ENCODE measurements at places on chromosomes 5 and 9.

GRCh38 chr5:157549954-157550549 lies 25.5 kb downstream of the ADAM19 start:
- DNase-seq = no peak

DNA sequence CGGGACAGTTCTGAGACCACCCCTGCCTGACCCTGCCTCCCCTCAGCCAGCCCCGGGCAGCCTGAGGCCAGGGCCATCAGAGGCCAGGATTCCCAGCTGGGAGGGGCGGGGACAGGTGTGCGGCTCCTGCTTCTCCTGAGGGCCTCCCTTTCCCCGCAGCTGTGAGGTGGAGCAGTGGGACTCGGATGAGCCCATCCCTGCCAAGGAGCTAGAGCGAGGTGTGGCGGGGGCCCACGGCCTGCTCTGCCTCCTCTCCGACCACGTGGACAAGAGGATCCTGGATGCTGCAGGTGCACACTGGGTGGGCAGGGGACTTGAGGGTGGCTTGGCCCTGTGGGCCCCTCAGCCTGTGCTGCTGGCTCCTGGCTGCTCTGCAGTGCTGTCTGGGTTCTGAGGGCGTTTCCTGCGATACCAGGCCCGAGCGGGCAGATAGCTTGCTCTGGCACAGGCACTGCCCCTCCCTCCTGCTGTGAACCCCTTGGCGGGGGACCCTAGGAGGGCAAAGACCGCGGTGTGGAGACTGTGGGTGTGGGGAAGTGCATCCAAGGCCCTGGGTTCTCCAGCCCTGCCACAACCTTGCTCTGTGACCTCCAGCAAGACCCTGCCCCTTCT lies 2.3 kb downstream of the GRHPR start:
- no peak for DNase-seq

DNA sequence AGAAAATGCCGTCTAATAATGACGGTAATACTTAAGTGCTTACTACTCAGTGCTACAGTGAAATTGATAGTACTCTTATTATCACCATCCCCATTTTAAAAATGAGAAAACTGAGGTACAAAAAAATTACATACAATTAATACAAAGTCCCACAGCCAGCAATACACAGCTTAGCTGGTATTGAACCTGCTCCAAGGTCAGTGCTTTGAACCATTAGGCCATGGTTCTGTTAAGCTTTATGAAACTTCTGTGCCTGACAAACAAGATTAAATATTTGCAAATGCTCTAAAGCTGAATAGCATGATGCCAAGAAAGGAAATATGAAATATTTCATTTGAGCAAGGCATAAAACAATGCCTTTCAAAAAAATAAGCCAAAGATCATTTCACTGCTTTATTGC lies 357.2 kb downstream of the ARRDC3 start:
- DNase-seq = no peak

GRCh38 chr9:16864649-16865434 lies 5.6 kb downstream of the BNC2 start:
- peak; percentile 52 for DNase-seq

GRCh38 chr5:39720136-39720535 lies 295.4 kb upstream of the DAB2 start:
- DNase-seq = no peak

DNA sequence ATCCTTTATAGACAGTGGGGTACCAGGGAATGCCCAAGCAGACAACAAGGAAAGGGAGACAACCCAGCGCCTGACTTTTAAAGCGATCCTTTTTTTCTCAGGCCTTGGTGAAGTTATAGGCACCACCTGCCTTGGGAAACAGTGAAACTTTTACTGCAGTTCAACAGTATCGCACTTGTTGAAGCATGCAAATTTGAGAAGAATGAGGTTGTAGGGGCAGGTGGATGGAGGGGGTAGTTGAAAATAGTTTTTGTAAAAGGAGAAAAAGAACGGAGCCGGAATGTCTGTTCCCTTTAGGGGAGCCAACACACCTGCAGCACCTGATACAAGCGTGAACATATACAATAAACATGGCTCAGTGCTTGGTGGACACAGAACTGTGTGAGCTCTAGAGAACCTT lies 190.2 kb upstream of the NR3C1 start:
- no peak for DNase-seq

- DNase-seq = no peak
These were observed 13.5 kb downstream of the PCAT7 start for GRCh38 chr9:94568250-94568889.

DNA sequence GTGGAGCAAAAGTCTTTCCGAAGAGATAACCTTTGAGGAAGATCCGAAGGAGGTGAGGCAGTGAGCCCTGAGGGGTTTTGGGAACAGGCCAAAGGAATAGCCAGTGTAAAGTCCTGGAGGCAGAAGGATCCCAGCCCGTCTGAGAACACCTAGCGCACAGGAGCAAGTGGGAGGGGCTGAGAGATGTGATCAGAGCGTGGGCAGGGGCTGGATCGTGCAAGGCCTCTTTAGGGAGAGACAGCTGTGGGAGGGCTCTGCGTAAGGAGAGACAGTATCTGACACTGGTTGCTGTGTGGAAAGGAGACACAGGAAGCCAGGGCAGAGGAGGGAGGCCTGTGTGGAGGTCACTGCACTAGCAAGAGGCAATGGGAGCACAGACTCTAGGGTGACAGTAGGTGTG lies 68.2 kb downstream of the BARX1 start:
- no peak for DNase-seq

GRCh38 chr5:85132269-85132668 lies 747.6 kb upstream of the EDIL3 start:
- no peak for DNase-seq

GRCh38 chr5:22473886-22474285 lies 379.3 kb downstream of the CDH12 start:
- DNase-seq = no peak

GRCh38 chr9:36770025-36770424 lies 197.3 kb downstream of the MELK start:
- DNase-seq = no peak

DNA sequence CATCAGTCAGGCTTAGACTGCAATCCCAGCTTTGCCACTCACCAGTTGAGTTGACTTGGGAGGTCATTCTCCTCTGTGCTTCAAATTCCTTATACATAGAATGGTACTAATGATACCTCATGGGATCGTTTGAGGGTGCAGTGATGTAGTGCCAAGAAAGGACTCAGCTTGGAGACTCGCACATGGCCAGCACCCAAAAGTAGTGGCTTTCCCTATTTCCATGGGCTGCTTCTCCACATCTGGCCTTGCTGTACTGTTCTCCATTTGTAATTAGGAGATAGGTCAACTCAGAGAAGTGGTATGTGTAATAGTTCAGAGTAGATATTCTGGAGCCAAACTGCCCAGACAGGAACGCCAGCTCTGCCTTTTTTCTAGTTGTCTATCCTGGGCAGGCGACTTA lies 5.5 kb downstream of the CCL19 start:
- no peak for DNase-seq

GRCh38 chr9:111598733-111599091 lies 735 bp downstream of the PTGR1 start:
- peak; percentile 76 for DNase-seq

DNA sequence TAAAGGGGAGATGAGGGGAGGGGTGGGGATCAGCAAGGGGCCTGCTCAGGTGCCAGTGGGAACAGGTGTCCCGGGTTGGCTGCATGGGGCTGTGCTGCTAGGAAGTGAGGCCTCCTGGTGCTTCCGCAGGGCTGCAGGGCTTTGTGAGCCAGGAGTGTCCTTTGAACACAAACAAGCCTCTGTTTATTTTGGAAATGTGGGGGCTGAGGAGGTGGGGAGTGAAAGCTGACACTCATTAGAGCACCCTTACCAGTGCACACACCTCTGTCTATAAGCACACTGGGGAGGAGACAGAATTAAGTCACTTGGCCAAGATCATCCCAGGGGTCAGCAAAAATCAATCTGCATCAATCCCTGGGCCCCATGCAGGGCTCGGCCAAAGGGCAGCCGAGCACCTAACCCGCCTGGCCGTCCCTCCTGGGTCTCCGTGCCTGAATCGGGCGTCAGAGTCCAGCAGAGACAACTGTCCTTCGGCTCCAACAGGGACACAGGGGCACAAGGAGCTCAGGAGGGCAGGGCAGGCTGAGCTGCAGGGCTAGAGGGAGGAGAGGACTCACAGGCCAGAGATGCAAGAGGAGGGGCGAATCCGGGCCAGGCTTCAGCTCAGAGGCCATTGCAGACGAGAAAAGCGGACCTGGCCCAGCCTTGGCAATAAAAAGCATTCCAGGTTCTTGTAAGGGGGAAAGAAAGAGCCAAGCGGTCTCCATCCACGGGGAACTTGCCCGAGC lies 99.8 kb downstream of the VAV2 start:
- peak; percentile 39 for DNase-seq

GRCh38 chr5:80780761-80781285 lies 126.0 kb upstream of the DHFR start:
- no peak for DNase-seq

DNA sequence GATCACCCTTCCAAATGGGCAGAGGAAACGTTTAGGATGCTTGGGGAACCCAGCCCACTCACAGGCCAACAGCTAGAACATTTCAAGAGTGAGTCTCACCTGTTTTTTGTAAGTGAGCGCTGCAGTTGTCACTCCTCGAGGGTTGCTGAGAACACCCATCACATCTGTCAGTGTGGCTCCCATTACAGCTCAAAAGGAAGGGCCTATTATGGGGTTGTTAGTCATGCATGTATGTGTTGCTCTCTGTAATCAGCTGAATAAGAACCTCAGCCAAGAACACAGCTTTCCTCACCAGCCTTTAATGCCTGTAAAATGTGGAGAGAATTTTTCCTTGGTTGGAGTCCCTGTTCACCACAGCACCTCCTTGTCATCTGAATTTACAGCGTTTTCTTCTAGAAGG lies 196.3 kb upstream of the KLF4 start:
- no peak for DNase-seq

GRCh38 chr5:97056263-97056662 lies 86.1 kb downstream of the LIX1 start:
- DNase-seq = no peak

- DNase-seq = no peak
These were observed 84.4 kb downstream of the KIF4B start for GRCh38 chr5:155097995-155098394.

GRCh38 chr5:95861221-95861863 lies 38.8 kb upstream of the GLRX start:
- DNase-seq = no peak

Measured in eye (tissue), 1 donor.